ENCODE measurements at places on chromosomes 2 and 18. TPM values are rescaled to one million over a fixed set of nuclear protein-coding genes. Genes with fewer than 3 reads are reported as not detected.

The RBM44 gene
- 0.67 TPM for total RNA-seq

The CDKL4 gene
- 0.98 TPM for total RNA-seq

The UGT1A3 gene
- not detected for total RNA-seq

The UBE2F gene
- 44.1 TPM for total RNA-seq

The PDE11A gene
- total RNA-seq = 0.10 TPM

The MC5R gene
- total RNA-seq = not detected

The SLC19A3 gene
- total RNA-seq = 0.33 TPM

The CCL20 gene
- total RNA-seq = 0.98 TPM

The LDLRAD4 gene
- total RNA-seq = 7.0 TPM

The FOXI3 gene
- not detected for total RNA-seq

The ESPNL gene
- total RNA-seq = not detected

The HDHD2 gene
- 8.2 TPM for total RNA-seq

The TMEM200C gene
- not detected for total RNA-seq

The SLC23A3 gene
- total RNA-seq = 2.6 TPM

The MDH1B gene
- total RNA-seq = 0.33 TPM

The DNAJC10 gene
- 169 TPM for total RNA-seq

The CABYR gene
- total RNA-seq = 4.1 TPM

The RAX gene
- total RNA-seq = not detected

The SCTR gene
- not detected for total RNA-seq

The ANKRD23 gene
- 1.9 TPM for total RNA-seq

The RGPD3 gene
- total RNA-seq = 0.38 TPM

The GATA6 gene
- total RNA-seq = 8.3 TPM

The POLE4 gene
- 9.6 TPM for total RNA-seq

The C2orf15 gene
- total RNA-seq = 0.33 TPM

The SCYGR7 gene
- not detected for total RNA-seq

The CFC1 gene
- not detected for total RNA-seq

All from vein endothelial cell (primary cell).